Caudate nucleus (tissue), 63 donors: ENCODE measurements at places on chromosomes 1 and 21.

DNA sequence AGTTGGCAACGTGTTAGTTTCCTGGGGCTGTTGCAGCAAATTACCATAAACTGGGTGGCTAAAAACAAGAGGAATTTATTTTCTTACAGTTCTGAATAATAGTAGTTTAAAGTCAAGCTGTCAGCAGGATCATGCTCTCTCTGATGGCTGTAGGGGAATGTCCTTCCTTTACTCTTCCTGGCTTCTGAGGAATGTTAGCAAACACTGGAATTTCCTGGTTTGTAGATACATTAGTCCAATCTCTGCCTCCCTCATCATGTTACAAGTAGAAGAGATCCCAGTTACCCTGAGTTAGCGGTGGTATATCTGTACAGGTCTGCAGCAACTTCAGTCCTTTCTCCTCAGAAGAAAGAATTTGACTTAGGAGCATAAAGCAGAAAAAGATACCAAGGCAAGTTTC is 2249.1 kb downstream of the NCAM2 start:
- DNase-seq, result no peak

DNA sequence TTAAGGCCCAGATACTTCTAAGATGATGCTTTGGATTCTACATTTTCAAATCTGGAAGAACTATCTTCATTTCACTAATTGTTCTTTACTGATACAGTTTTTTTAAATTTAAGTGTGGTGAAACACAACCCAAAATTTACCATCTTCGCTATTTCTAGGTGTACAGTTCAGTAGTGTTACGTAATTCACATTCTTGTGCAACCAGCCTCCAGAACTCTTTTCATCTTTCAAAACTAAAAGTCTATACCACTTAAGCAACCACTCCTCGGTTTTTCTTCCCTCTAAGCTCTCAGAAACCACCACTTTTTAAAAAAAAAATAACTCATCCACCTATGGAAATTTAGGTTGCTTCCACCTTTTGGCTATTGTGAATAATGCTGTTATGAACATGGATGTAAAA is 220.7 kb downstream of the PDE4B start:
- DNase-seq, result no peak

- no peak for DNase-seq
Measured at GRCh38 chr1:163876546-163876945, 554.8 kb downstream of the NUF2 start.

DNA sequence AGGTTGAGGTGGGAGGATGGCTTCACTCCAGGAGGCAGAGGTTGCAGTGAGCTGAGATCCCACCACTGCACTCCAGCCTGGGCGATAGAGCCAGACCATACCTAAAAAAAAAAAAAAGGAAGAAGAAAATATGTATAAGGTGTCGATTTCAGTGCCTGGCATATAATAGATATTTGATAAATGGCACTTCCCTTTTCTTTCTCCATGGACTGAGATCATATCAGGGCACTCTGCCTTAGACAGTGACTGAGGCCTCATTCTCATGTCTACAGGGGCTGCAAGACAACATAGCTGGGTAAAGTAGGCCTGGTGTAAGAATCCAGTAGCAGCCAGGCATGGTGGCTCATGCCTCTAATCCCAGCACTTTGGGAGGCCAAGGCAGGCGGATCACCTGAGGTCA is 21.2 kb downstream of the PCAT6 start:
- no peak for DNase-seq

DNA sequence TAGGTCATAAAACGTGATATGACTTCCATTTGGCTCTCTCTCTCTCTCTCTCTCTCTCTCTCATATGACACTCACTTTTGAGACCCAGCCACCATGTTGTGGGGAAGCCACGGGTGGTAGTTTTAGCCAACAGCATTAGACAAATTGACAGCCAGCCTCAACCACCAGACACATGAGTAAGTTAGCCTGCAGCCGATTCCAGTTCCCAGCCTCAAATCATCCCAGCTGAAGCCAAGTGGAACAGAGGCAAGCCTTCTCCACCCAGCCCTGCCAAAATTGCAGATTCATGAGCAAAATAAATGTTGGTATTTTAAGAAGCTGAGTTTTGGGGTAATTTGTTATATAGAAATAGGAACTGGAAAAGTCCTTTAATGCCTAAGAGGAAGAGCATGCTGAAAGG is 98.0 kb upstream of the DNAH14 start:
- DNase-seq, result no peak

- DNase-seq, result no peak
Measured at GRCh38 chr1:100349246-100349645, 3.1 kb upstream of the CDC14A start.

GRCh38 chr1:87084244-87084836 is 169.9 kb downstream of the HS2ST1 start:
- DNase-seq, result no peak

DNA sequence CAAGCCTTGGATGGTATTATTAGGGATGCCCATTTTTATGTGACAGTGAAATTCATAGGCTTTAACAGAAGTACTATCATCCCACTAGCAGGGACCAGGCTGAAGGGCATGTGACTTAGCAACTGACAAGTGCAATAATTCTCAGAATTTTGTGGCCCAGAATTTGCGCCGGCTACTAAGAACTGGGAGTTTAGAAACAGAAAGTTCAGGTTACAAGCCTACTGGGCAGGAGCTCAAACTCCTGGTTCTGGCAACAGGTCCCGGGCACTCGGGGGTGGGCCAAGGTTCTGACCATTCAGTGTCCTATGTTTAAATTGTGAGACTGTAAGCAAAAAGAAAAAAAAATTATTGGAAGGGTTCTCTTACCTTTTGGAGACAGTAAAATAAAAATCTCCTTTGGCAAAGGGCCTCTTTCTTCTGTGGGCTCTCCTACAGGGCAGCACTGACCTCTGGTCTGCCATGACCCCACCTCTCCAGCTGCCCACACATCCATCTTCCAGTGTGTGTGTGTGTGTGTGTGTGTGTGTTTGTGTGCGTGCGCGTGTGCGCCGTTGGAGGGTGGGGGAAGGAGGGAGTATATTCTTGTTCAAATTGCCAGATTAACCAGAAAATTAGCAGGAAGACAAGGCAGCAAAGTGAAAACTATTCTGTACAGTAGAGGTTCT is 26.1 kb downstream of the IRF2BP2 start:
- no peak for DNase-seq

DNA sequence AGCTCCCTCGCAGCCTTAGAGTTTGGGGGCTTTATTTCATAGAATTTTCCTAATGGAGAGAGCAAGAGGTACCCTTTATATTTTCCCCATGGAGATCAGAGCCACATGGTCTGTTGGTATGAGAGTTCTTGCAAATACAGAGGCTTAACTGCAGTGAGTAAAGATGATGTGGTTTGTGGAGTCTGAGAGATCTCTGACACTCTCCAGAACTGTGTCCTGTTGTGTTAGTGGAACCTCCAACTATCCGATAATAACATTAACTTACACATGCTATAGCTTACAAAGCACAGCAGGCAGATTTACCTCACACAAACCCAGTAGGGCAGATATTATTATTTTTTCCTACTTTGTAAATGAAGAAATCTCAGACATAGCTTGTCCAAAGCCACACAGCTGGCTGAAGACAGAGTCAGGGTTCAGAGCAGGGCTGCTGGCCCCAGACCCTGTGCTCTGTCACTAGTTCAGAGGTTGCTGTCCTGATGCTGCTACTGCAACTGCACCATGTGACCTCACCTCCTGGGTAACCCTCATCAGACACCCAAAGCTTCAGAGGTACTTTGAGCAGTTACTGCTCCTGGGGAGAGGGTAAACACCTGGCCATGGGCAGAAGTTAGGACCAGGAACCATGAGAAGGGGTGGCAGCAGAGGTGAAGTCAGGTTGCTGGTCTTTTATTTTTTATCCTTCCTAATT is 384.8 kb upstream of the PROX1 start:
- no peak for DNase-seq

DNA sequence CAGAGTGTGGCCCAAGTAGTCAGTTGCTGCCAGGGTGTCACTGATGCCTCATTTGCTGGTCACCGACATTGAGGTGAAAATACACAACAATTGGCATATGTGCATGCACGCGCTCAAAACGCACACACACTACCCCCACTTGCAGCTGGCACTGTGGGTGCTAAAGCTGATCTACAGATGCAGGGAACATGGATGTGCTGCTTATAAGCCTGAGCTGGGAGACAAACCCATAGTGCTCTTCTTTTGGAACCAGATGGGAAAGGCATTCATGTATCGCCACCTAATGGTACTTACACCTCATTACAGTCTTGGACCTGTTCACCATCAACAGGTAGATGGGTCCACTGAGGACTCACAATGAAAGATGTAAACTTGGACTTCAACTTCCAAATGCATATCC is 70.3 kb upstream of the CAMK1G start:
- DNase-seq, result no peak

DNA sequence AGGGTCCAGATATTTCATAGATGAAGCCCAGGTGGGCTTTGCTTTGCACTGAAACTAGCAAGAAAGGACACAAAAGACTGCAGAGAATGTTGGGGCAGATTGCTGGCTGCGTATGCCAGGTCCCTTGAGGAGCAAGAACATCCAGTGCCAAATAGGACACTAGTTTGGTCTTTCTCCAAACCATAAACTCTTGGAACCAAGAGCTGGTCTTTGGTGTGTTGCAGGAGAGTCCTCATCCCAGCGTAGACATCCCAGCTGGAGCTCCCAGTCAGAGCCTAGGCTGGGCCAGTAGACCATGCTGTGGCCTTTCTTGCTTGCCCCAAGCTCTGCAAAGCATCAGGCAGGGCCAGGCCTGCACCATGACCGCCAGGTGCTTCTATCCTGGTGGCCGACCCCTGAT is 87.5 kb downstream of the ATP5PO start:
- DNase-seq, result no peak

DNA sequence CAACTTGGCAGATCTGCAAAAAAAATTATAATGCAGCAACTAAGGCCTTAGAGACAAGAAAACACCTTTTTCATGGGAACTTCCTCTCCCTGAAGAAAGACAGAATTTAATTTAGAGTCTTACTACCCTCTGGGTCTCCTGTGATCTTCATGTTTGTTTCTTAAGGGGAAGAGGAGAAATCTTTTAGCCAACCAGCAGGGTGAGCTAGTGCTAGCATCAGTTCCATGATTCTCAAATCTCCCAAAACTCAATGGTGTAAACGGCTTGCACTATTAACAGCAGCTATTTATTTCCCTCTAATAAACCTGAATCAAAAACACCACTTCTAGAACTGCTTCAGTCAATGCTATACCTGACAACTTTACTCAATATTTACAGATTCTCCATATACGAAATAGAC is 3.8 kb downstream of the ZNF644 start:
- DNase-seq, result no peak

GRCh38 chr21:45528981-45529784 is 13.1 kb downstream of the SLC19A1 start:
- DNase-seq, result no peak

GRCh38 chr1:34129630-34130029 is 35.4 kb downstream of the CSMD2 start:
- DNase-seq, result no peak

DNA sequence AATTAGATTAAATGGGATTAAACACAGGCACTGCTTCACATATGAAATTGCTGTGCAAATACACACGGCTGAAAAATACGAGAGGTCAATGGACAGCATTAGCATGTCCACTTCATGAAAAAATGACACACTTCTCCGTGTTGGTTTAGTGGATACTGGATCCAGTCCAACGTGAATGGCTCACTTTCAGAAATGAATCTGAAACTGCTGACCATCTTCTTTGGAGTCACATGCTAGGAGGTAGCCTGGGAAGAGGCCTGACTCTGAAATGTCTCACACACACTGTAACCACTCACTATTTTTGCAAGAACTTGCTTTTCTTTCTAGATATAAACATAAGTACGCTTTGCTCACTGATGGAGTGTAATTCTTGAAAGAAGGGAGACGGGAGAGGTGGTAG is 127.3 kb downstream of the HLCS start:
- no peak for DNase-seq

GRCh38 chr1:206911064-206911663 is 10.6 kb downstream of the FCMR start:
- DNase-seq, result no peak

GRCh38 chr1:197911111-197911856 is 5.9 kb upstream of the LHX9 start:
- DNase-seq, result no peak

GRCh38 chr1:38101037-38101785 is 54.6 kb upstream of the POU3F1 start:
- no peak for DNase-seq

GRCh38 chr1:6298940-6299465 is 38.1 kb upstream of the GPR153 start:
- no peak for DNase-seq

DNA sequence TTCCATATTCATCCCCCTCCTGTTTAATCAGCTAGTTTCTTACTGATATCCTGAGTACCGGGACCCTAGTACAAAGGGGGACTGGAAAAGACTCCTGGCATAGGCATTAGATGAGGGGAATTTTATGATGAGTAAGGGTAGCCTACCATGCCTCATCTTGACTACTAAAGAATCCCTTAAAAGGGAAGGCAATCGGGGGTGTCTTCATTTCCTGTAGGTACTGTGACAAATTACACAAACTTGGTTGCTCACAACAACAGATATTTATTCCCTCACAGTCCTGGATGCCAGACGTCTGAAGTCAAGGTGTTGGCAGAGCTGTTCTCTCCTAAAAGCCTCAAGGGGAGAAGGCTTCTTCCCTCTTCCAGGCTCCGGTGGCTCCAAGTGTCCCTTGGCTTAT is 28.9 kb upstream of the RUNX1 start:
- no peak for DNase-seq

GRCh38 chr1:235948774-235949427 is 82.2 kb upstream of the LYST start:
- DNase-seq, result no peak

DNA sequence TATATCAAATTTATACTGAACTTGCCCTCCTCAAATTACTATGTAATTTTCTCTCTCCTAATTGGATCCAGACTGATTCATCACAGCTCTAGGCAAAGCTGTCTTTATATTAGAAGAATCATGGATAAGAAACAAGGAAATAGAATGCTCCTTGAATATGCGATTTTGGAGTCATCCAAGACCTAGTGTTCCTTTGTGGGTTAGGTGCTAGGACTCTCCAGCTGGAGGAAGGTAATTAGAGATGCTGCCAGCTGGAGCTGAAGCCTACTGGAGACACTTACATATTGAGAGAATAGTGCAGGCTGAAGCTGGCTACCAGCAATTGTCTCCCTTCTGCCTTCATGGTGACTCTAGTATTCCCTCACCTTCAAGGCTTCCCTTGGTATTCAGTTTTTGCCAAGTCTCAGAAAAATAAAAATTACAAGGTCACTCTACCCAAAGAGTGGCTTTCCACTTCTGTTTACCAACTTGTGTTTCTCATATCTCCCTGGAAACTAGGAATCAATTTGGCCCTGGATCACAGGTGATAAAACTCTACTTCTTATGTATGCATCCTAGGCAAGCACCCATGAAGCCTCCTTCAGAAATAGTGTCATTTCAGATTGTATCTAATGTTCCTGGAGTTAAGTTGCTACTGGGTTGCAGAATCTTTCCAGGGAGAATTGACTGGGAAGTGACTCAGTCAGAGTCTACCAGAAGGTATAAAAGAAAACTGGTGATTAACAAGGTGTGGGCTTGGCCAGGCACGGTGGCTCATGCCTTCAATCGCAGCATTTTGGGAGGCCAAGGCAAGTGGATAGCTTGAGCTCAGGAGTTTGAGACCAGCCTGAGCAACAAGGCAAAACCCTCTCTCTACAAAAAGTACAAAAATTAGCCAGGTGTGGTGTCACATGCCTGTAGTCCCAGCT is 24.4 kb upstream of the DOCK7 start:
- no peak for DNase-seq

GRCh38 chr1:53391982-53392381 is 64.1 kb upstream of the LRP8 start:
- DNase-seq, result no peak

- no peak for DNase-seq
Measured at GRCh38 chr1:187229496-187229895, 400.7 kb downstream of the PLA2G4A start.
